Karpas-422 (cell line): ENCODE measurements at places on chromosomes 2 and 18.

GRCh38 chr2:99818842-99819241 is 323.5 kb downstream of the AFF3 start:
- DNase-seq, result peak; percentile 75

GRCh38 chr2:46147626-46148368 is 149.4 kb upstream of the EPAS1 start:
- DNase-seq, result no peak

GRCh38 chr18:22052405-22053105 is 116.8 kb upstream of the GATA6 start:
- DNase-seq, result no peak

- peak; percentile 50 for DNase-seq
Observed at GRCh38 chr2:225122007-225122406, 79.7 kb upstream of the DOCK10 start.

GRCh38 chr2:10447895-10448575 is at the start of gene ODC1:
Gene ODC1, minus strand, starts transcription at chr2:10448327. Its CDS starts 3,295 bp downstream, at chr2:10445032.
- DNase-seq, result peak; percentile 98

DNA sequence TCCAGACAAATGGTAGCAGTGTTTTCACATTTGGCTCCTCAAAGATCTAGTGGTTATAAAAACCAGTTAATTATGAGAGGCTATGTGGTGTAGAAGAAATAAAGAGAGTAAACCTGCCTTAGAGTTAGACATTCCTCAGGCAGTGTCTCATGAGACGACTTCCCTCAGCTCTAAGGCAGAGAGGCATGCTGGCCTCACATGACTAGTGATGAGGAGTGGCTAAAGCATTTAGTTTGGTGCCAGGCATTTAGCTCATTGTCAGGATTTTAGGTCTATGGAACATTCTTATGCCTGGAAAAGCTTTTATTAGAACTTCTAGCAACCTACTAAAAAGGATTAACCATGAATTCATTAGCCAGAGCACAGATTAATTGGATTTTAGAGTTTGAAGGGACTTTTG is 90.3 kb downstream of the RPRM start:
- no peak for DNase-seq
